ENCODE measurements at places on chromosomes 1 and 21. TPM values are rescaled to one million over a fixed set of nuclear protein-coding genes. Genes with fewer than 3 reads are reported as not detected.
A peak's percentile ranks its signal among the peaks of the same experiment; 100 is the strongest.

DNA sequence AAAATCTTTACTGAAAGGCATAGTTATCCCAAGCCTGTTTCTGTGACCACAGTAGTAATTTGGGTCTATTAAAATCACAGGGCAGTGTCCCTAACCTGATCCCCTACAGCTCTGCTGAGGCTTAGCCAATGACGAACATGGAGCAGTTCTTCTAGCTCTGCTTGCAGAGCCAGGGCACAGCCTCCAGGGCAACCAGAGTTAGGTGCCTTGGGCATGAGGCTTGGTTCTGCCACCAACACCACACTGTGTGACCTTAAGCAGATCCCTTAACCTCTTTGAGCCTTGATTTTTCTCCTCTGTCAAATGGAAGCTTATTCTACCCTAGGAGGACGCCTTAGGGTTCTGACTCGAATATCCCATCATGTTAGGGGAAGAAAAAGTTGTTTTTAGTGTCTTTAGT is 86.7 kb upstream of the TLR5 start:
- H3K27me3 ChIP-seq: no peaks in the 10 kb centered on the region
- DNase-seq: no peak
- H3K27ac ChIP-seq: no peak overlapping the region
- H3K4me1 ChIP-seq: peaks cover 15% of the 10 kb centered on the region

HUNK gene
- total RNA-seq: 2.6 TPM

- no peak overlapping the region for H3K4me3 ChIP-seq
- H3K4me1 ChIP-seq: no peaks in the 10 kb centered on the region
Measured at GRCh38 chr1:79988401-79988800, 981.9 kb upstream of the ADGRL4 start.

HSD11B1 gene
- total RNA-seq: not detected

SMCP gene
- total RNA-seq: not detected

DNA sequence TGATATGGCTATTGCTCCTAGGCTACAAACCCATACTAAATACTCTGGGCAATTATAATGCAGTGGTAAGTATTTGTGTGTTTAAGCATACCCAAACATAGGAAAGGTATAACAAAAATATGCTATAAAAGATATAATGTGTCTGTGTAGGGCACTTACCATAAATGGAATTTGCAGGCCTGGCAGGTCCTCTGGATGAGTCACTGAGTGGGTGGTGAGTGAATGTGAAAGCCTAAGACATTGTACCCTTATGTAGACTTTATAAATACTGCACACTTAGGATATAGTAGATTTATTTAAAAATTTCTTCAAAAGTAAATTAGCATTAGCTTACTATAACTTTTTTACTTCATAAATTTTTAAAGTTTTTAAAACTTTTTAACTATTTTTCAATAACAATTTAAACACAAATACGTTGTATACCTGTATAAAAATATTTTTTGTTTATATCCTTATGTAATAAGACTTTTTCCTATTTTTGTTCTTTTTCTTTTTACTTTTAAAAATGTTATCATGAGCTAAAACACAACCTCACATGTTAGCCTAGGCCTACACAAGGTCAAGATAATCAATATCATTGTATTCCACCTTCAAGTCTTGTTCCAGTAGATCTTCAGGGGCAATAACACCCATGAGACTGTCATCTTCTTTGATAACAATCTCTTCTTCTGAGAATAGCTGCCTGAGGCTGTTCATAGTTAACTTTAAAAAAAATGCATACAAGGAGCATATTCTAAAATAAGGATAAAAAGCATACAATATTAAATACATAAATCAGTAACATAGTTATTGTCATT is 306.3 kb upstream of the RGS18 start:
- no peaks in the 10 kb centered on the region for H3K36me3 ChIP-seq
- no peaks in the 10 kb centered on the region for H3K4me1 ChIP-seq
- no peak for DNase-seq
- H3K27ac ChIP-seq: no peak overlapping the region

- no peak overlapping the region for H3K27ac ChIP-seq
- H3K4me3 ChIP-seq: no peak overlapping the region
- no peaks in the 10 kb centered on the region for H3K36me3 ChIP-seq
- no peak for DNase-seq
- peaks cover 65% of the 10 kb centered on the region for H3K27me3 ChIP-seq
- no peaks in the 10 kb centered on the region for H3K4me1 ChIP-seq
Measured at GRCh38 chr1:165342587-165342986, 13.9 kb downstream of the LMX1A start.

- DNase-seq: peak; percentile 83
- H3K27me3 ChIP-seq: no peaks in the 10 kb centered on the region
- no peaks in the 10 kb centered on the region for H3K36me3 ChIP-seq
- peaks cover 71% of the 10 kb centered on the region for H3K4me1 ChIP-seq
- H3K4me3 ChIP-seq: no peak overlapping the region
- H3K27ac ChIP-seq: peak overlapping the region; percentile 92
Measured at GRCh38 chr1:235067396-235068157, 61.1 kb downstream of the TOMM20 start.

FCRL6 gene
- total RNA-seq: not detected

- no peak for DNase-seq
- no peaks in the 10 kb centered on the region for H3K36me3 ChIP-seq
- no peaks in the 10 kb centered on the region for H3K27me3 ChIP-seq
- no peak overlapping the region for H3K4me3 ChIP-seq
- H3K4me1 ChIP-seq: no peaks in the 10 kb centered on the region
- H3K27ac ChIP-seq: no peak overlapping the region
Measured at GRCh38 chr21:30146558-30147282, 19.9 kb downstream of the CLDN17 start.

COL11A1 gene
- under 0.01 TPM for total RNA-seq

GRCh38 chr1:88399690-88400089 is 284.4 kb upstream of the PKN2 start:
- no peak overlapping the region for H3K27ac ChIP-seq
- H3K4me3 ChIP-seq: no peak overlapping the region
- no peak for DNase-seq
- H3K27me3 ChIP-seq: no peaks in the 10 kb centered on the region
- H3K4me1 ChIP-seq: no peaks in the 10 kb centered on the region
- no peaks in the 10 kb centered on the region for H3K36me3 ChIP-seq

DNA sequence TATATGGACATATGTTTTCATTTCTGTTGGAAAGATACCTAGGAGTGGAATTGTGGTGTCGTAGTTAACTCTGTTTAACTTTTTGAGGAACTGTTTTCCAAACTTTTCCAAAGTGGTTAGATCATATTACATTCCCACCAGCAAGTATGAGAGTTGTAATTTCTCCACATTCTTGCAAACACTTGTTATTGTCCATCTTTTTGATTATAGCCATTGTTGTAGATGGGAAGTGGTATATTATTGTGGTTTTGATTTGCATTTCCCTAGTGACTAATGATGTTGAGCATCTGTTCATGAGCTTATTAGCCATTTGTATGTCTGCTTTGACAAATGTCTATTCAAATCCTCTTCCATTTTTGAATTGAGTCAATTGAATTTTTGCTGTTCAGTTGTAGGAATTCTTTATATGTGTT is 19.8 kb downstream of the CAMTA1 start:
- H3K36me3 ChIP-seq: no peaks in the 10 kb centered on the region
- no peak overlapping the region for H3K27ac ChIP-seq

PIGR gene
- total RNA-seq: 72.7 TPM

DNA sequence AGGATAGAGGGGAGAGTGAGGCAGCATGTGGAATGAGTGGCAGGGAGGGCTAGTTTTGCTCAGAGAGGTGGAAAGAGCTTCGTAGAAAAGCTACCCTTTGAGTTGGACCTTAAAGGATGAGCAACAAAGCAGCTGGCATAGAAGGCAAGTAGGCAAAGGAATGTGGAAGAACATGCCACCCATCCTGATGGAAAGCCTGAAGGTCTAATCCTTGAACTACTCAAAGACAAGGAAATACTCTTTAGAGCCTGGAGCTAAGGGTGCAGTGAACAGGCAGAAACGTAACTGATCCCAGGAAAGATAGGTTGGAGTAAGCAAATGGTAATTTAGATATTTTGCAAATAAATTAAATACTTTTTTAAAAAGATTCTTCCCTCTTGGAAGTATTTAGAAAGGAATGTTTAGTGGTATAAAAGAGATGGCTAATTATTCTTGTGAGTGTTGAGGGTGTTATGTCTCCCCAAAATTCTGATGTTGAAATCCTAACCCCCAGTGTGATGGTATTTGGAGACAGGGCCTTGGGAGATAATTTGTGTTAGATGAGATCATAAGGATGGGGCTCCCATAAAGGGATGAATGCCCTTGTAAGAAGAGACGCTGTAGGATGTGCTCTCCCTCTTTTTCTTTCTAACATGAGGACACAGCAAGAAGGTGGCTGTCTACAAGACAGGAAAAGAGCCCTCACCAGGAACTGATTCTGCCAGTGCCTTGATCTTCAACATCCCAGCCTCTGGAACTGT is 308.1 kb upstream of the RUNX1 start:
- DNase-seq: no peak
- no peak overlapping the region for H3K4me3 ChIP-seq
- peaks cover 9% of the 10 kb centered on the region for H3K4me1 ChIP-seq
- H3K36me3 ChIP-seq: no peaks in the 10 kb centered on the region
- H3K27me3 ChIP-seq: no peaks in the 10 kb centered on the region

GRCh38 chr1:237139732-237140131 is 97.7 kb downstream of the RYR2 start:
- no peak for DNase-seq
- H3K36me3 ChIP-seq: no peaks in the 10 kb centered on the region
- no peaks in the 10 kb centered on the region for H3K27me3 ChIP-seq
- H3K4me3 ChIP-seq: no peak overlapping the region

DNA sequence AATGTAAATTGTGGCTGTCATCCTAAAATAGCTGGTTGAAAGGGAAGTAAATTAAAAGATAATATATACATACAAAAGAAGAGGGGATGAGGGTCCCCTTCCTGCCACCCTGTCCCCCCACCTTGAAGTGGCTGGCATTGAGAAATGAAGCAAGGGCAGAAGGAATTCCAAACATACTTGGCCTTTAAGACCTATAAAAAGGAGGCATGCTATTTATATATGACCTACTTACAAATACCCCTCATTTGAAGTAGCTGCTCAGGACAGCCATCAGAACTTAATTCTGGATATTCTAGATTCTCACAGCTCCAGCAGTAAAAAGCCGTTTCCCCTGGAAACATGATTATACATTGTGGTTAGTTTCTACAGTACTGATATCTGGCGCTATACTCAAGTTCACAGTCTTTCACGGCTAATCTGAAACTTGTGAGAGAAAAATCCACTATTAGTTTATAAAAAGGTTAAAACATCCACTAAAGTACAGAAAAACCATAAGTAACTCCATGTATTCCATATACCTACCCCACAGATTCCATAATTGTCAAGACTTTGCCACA is 9.6 kb upstream of the MAP10 start:
- no peaks in the 10 kb centered on the region for H3K36me3 ChIP-seq
- peaks cover 16% of the 10 kb centered on the region for H3K4me1 ChIP-seq
- no peak overlapping the region for H3K4me3 ChIP-seq
- no peak for DNase-seq
- no peak overlapping the region for H3K27ac ChIP-seq

LY9 gene
- not detected for total RNA-seq

- H3K27me3 ChIP-seq: no peaks in the 10 kb centered on the region
- no peak overlapping the region for H3K4me3 ChIP-seq
- no peaks in the 10 kb centered on the region for H3K4me1 ChIP-seq
- no peaks in the 10 kb centered on the region for H3K36me3 ChIP-seq
- H3K27ac ChIP-seq: no peak overlapping the region
- no peak for DNase-seq
Measured at GRCh38 chr1:14112613-14113012, 412.6 kb downstream of the PRDM2 start.

DNA sequence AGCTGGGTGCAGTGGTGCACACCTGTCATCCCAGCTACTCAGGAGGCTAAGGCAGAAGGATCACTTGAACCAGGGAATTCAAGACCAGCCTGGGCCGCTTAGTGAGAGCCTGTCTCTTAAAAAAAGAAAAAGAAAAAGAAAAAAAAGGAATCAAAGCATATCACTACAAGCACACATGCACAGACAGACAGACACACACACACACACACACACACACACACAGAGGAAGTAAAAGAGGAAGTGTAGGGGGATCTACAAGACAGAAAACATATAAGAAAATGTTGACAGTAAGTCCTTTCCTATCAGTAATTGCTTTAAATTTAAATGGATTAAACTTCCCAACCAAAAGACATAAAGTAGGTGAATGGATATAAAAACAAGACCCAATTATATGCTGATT is 180.3 kb downstream of the FAF1 start:
- H3K4me1 ChIP-seq: no peaks in the 10 kb centered on the region
- no peak overlapping the region for H3K27ac ChIP-seq
- H3K4me3 ChIP-seq: no peak overlapping the region
- no peaks in the 10 kb centered on the region for H3K27me3 ChIP-seq
- no peak for DNase-seq

All from stomach (tissue), 19 donors.